ENCODE measurements at places on chromosomes 12 and 14.

GRCh38 chr14:75578786-75579337, 442 bp downstream of the FLVCR2 start:
- DNase-seq: no peak

DNA sequence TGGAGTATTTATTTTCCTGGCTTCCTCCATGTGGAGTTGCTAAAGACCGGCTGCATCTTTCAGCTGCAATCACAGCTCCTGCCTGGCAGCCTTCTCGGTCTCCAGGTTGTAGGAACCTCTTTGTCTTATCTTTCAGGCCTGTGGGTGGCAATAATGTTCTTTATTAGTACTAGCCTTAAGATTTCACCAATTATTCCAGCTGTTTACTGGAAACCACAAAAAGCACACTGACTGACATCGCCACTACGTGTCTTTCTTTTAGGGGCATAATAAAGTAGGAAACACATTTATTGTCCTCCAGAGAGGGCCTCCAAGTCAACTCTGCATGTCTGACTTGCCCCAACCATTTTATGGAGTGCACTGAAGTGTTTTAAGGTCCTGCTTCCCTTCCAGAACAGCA, 1116.5 kb upstream of the TMEM132C start:
- DNase-seq: no peak

GRCh38 chr14:103180331-103180730, 57.1 kb downstream of the TNFAIP2 start:
- no peak for DNase-seq

DNA sequence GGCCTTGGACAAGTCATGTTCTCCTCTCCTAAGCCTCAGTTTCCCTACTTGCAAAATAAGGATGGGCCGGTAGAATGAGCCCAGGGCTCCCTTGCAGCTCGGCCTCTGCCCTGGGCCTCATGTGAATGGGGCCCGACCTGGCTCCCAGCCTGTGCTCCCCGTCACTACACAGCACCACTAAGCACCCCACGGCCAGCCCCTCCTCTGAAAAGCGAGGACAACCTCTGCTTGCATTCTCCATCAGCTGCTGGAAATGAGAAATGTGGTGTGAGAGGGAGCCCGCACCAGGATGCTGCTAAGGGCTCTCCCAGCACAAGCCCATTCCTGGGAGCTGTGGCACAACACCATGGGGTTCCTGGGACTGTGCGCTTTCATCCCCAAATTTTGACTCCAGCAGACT, 10.2 kb downstream of the SLC25A47 start:
- no peak for DNase-seq

- DNase-seq: peak; percentile 97
Observed at GRCh38 chr14:77320238-77320935, at the start of gene POMT2. Gene POMT2, minus strand, starts transcription at chr14:77320883. Its CDS starts 202 bp downstream, at chr14:77320681.

DNA sequence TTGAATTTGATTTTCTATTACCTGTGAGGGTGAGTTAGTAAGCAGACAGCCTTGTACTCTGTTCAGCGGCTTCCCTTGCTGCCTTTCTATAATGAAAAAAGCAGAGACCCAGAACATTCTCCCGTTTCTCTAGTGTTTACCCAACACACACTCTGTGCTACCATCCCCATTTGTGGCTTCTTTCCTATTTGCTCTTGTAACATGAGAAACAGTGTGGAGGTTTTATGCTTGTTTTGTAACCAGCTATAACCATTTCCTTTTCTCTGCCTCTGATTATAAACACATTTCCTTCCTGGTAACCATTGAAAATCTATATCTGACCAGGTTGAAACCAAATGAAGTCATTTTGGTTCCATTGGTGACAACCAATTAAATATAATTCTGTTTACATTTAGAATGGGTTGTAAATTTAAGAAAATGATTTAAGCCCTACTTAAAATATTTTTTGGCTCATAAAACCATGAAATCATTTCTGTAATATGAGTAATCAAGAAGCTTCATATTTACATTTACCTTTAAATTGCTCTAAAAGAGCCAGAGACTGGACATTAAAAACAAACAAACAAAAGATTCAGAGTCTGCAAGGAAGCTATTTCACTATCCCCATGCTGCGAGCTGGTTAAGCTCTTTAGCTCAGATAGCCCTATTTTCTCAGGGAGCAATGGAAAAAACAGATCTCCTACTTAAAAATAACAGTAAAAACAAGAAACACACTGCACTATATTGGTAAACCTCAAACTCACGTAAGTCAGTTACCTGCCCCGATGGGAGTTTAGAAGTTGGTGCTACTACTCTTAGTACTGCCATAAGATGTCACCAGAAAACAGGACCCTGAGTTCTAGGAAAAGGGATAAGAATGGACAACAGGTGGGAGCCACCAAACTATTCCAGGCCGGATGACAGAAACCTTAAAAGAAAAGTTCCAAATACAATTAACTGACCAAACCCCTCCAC, 206.5 kb upstream of the EEA1 start:
- DNase-seq: peak; percentile 54

DNA sequence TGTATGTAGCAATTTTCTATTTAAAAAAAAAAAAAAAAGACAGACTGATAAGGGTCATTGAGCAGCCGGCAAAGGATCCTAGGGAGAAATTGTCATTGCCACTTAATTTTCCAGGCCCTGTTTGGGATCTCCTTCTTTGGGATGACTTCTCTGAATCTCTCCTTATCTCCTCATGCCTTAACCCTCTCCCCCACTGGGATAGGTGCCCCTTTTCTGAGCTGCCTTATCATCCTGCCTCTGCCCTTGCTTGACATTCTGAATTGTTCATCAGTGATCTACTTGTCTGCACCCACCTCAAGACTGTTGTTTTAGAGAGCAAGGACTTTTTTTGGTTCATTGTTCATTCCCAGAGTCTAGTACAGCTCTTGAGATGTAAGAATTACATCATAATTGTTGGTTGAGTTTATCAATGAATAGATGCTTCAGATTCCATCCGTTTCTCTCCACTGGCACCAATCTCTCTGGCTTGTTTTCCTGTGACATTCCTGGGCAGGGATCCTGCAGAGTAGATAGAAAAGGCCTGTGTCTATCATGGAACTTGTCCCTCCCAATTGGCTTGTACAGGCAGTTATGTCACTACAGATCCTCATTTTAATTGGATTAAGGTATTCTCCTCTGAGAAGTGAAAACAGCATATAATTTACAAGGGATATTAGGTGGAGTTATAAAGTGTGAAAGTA, 42.6 kb downstream of the SOCS2 start:
- no peak for DNase-seq

GRCh38 chr14:103329401-103330347, 4.4 kb upstream of the EIF5 start:
- DNase-seq: peak; percentile 79

DNA sequence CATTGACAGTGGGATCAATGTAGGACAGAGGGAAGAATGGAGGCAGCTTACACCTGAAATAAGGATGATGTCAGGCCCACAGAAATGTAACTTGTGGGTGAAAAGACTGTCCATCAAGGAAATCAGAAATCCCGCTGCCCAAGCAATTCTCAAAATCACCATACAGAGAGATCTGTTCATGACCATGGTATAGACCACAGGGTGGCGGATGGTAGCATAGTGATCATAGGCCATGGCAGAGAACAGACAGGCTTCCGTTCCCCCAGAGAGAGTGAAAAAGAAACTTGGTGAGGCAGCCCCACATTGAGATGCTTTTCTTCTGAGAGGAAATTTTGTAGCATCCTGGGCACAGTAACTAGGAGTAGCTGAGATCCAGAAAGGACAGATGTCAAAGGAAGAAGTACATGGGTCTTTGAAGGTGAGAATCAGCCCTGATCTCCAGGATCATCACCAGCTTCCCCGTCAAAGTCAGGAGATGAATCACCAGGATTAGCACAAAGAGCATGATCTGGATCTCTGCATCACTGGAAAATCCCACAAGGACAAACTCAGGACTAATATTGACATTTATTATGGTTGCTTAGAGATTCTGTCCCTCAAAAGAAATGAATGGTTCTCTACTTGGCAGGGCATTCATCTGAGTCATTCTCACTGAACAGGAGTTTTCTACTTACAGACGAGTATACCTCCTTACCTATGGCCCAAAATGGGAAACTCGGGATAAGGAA, 5.5 kb upstream of the ZNF641 start:
- DNase-seq: no peak

DNA sequence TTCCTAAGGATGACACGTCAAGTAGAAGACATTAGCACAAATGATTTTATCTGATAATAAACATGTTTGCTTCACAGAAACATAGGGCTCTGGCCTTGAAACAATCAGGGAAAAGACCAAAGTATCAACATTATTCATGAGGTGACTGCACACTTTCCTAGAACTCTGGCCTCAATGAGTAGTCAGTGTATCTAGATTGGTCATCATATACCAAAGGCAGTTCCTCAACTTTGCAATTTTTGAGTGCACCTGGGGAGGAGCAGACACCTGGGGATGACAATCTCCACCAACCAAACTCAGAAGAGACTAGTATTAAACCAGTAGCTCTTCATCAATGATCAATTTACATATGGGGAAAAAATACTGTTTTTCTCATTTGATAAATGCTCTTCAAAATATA, 4.5 kb downstream of the EDDM3A start:
- no peak for DNase-seq

- DNase-seq: no peak
Observed at GRCh38 chr12:38771871-38772270, 133.5 kb downstream of the CPNE8 start.

- no peak for DNase-seq
Observed at GRCh38 chr14:97550463-97550862, 753.3 kb downstream of the VRK1 start.

DNA sequence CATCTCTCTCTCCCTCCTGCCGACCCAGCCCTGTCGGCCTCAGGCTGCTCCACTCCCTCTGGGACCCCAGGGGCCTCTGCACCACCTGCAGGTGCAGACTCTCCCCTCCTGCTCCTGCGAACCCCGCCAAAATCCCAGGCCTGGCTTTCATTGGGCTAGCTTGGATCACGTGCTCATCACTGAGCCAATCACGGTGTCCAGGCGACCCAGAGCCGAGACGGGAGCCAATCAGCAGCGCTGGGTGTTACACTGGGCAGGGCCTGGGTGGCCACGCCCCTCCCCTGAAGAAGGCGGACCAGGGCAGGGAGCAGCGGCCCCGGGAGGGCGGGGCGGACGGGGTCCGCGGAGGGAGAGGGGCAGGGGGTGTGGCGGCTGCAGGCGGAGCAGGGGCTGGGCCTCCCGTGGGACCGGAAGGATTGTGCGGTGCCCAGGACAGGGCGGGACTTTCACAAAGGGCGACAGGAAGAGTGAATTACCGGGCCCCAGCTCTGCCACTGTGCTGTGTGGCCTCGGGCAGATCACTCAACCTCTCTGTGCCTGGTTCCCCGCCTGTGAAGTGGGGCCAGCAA, 66.6 kb upstream of the FBRSL1 start:
- DNase-seq: peak; percentile 66
